OCI-LY7 (cell line): ENCODE measurements at places on chromosomes 7 and 10.

DNA sequence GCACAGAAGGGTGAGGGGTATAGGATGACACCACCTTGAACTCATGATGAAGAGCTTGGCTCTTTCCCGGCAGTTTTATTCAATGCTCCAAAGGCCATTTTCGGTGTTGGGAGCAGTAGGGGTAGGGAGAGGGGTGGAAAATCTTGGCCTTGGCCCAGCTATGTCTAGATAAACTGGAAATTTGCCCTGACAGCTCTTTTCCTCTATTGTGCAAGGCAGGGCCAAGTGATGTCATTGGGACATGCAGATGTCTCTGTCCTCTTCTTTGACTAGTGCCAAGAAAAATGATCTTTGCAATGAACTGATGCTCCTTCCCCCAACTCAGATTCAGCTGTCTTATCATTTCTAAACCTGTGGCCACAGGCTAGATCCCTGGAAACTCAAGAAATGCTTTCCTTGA is 27.7 kb upstream of the PRKCQ start:
- DNase-seq: no peak

DNA sequence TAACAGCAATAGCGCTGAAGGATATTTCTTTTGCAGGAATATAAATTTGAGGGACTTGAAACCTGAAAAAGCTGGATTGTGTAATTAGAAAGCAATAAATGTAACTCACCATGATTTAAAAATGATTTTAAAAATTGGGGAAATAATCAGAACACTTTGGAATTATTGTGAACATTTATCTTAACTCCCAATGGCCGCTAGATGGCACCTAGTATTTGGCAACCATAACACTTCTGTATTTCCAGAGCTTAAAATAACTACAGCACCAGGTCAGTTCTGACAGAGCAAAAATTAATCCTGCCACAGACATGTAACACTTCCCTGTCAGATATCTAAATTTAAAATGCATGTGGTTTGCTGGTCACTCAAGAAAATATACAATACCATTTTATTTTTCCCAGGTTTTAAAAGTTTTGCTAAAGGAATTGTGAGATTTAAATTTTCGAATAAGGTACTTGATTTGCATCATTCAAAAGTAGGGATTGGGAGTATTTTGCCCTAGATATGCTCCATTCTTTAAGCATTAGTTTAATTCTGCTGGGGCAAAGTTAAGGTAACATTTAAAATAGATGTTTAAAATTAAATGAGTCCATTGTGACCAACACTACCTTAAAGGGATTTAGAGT is 144.5 kb downstream of the PPP1R3A start:
- DNase-seq: peak; percentile 33

- DNase-seq: no peak
These were observed 15.8 kb downstream of the CYCS start for GRCh38 chr7:25109276-25109675.

GRCh38 chr10:98340261-98340939 is 72.4 kb upstream of the LOXL4 start:
- peak; percentile 62 for DNase-seq

GRCh38 chr7:28617308-28617880 is 205.1 kb downstream of the CREB5 start:
- DNase-seq: no peak

DNA sequence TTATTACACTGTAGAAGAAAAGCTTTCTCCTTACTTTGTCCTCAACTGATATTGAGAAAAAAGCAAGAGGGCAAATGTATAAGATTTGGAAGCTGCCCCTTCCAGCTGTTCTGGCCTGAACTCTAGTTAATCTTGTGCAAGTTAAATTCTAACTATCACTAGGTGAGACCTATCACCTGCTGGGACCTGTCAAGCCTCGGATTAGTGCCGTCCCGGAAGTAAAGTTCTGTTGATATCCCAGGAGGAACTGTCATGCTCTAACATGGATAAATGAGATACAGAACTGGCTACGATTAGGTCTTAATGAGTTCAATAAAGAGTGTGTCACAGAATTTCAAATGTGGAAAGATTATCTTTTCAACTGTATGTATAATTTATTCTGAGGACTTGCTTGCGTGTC is 1.2 kb upstream of the BPGM start:
- DNase-seq: no peak

DNA sequence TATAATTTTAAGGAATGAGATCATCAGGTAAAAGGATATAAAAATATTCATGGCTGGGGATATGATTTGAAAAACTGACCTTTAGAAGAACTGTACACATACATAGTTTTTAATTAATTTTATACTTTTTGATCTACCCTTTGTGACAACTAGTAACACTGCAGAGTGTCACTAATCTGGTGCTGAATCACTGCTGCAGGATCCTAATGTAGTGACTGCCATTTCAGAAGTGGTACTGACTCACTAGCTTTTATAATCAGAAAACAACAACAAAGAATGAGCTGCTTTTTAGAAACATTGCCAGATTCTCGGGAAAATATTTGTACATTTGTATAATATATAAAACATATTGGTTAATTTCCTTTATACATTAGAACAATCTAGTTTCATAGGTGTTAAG is 110.4 kb downstream of the HIPK2 start:
- no peak for DNase-seq

GRCh38 chr7:1943326-1943725 is 273.2 kb downstream of the ELFN1 start:
- DNase-seq: no peak

GRCh38 chr7:3922175-3922635 is 621.2 kb downstream of the SDK1 start:
- DNase-seq: peak; percentile 1

GRCh38 chr10:21172542-21172929 is 275.4 kb upstream of the NEBL start:
- no peak for DNase-seq

DNA sequence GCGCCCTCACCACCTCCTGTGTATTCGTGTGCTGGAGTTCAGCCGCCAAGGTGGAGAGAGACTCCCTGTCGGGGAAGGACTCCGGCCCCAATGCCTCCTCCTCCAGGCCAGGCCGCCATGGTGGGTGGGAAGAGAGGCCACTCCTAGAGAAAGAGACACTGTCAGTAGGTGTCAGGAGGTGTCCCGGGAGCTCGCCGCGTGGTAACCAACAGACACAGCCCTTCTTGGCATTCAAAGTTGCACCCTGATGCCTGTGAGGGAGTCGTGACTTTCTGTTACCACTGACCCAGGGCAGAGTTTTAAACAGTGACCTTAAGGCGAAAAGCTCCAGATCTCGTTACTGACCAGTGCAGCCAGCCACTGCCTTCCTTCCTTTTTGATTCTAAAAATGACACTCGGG is 155.2 kb downstream of the CUX1 start:
- DNase-seq: no peak

DNA sequence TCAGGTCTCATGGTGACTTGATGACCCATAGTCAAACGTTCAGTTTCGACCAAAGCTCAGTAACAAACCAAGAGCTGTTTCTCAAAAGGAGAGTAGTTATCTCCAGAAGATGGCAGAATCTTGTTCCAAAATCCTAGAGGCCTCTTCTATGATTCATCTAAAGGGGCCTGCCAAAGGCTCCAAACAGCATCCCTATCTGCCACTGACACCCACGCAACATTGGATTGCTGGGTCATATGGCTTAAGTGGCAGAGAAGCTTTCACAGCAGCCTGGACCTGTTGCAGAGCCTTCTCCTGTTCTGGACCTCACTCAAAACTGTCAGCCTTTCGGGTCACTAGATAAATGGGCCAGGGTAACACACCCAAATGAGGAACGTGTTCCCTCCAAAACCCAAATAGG is 54.0 kb upstream of the LRRC18 start:
- DNase-seq: no peak
